ENCODE measurements at places on chromosomes 6 and 20.
A peak's percentile ranks its signal among the peaks of the same experiment; 100 is the strongest.

DNA sequence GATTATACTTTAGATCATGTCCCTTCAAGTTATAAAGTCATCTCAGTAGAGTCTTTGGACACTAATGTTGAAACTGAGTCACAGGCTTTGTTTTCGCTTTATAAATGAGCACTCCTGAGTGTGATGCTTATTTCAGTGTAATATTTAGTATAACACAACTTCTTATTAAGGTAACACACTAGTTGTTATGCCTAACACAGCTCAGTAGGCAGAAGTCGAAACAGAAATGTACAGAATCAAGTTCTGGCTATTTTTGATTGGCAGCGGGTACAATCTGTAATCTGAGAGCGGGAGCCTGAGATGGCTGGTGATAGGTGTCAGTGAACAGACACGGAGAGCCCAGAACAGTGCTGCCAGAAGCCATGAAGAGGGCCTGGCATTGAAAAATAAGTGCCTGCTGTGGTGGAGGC, 11.4 kb downstream of the HECA start:
- no peak for DNase-seq

GRCh38 chr20:50911716-50912115, 19.5 kb downstream of the ADNP start:
- DNase-seq: no peak

DNA sequence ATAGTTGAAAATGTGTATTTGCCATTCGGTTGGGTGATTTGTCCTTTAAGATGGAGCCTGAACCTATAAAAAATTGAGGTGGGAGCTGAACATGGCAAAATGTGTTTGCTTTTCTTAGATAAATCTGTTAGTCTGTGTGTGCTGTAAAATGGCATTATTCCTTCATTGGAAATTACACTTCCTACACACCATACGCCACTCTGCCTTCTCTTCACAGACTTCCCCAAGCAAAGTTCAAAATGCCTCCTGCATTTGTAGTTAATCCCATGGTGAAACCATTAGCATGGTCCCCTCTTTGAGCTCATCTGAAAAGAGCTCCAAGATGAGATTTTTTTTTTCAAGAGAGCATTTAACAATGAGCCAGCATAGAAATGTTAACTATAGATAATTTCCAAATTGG, 567 bp downstream of the ADTRP start:
- no peak for DNase-seq

DNA sequence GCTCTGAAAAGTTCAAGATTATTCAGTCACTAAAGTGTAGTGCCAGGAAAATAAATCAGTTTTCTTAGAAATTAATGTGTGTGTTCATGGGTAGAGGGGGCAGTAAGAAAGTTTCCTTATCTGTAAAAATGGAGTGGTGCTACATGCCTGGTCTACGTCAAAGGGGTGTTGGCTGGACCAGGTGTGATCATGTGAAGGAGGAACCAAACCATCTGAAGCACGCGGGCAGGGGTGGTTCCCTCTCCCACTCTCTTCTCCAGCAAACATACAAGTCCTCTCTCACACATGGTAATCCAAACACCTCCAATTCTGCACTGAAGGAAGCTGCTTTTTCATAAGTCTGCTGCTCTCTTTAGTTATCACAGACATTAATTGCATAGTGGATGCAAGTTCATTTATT, 63.1 kb downstream of the CLIC5 start:
- DNase-seq: no peak

DNA sequence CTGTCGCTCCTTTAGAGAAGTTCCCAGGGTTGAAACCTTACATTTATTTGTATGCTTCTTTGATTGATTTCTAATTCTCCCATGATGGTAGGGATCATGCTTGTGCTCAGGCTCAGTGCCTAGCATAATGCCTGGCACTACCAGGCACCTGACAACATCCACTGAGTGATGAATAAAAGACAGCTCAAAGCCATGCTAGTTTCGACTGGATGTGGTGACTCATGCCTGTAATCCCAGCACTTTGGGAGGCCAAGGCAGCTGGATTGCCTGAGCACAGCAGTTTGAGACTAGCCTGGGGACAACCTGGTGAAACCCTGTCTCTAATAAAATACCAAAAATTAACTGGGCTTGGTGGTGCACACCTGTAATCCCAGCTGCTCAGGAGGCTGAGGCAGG, 11.6 kb upstream of the CD164 start:
- no peak for DNase-seq

- DNase-seq: no peak
Observed at GRCh38 chr6:44425951-44426350, 38.4 kb downstream of the CDC5L start.

- DNase-seq: no peak
Observed at GRCh38 chr20:59786801-59787537, 146.5 kb downstream of the SYCP2 start.

GRCh38 chr6:96153775-96154174, 138.0 kb downstream of the FUT9 start:
- no peak for DNase-seq

GRCh38 chr6:82458705-82459104, 95.1 kb downstream of the TPBG start:
- no peak for DNase-seq

DNA sequence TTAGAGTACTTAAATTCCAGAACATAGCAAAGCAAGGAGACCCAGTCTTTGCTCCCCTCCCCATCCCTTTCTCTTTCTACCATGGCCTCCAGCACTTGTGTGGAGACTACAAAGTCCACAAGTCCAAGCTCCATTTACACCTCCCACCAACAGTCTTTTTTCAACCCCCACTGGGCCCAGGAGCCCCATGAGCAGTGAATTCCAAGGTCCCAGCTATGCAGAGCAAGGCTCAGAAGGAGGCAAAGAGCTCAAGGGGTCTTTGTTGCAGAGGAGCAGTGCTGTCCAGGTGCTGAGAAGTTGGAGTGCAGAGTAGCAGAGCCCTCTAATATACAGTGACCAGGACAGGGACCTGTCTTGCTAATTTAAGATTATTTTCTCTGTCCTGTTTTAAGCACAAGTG, 9.0 kb downstream of the PAK5 start:
- no peak for DNase-seq

- no peak for DNase-seq
Observed at GRCh38 chr6:4451081-4451480, 315.7 kb upstream of the ECI2 start.

- DNase-seq: no peak
Observed at GRCh38 chr6:88179692-88180091, 13.5 kb upstream of the CNR1 start.

DNA sequence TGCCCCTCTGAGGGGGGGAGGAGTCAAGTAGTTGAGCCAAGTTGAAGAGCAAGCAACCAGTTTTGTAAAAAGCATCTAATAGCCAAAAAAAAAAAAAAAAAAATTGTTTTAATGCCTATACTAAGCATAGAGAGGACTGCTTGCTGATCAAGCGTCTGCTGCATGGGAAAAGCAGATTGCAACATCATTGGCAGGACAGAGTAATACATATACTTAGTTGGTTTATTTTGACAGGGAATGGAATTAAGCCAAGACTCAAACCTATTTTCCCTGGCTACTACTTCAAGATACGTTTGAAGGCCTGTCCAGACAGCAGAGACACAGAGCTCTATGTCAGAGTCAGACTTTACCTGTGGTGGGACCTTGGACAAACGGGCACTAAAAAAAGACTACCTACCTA, 120.5 kb downstream of the RTN4IP1 start:
- DNase-seq: no peak

DNA sequence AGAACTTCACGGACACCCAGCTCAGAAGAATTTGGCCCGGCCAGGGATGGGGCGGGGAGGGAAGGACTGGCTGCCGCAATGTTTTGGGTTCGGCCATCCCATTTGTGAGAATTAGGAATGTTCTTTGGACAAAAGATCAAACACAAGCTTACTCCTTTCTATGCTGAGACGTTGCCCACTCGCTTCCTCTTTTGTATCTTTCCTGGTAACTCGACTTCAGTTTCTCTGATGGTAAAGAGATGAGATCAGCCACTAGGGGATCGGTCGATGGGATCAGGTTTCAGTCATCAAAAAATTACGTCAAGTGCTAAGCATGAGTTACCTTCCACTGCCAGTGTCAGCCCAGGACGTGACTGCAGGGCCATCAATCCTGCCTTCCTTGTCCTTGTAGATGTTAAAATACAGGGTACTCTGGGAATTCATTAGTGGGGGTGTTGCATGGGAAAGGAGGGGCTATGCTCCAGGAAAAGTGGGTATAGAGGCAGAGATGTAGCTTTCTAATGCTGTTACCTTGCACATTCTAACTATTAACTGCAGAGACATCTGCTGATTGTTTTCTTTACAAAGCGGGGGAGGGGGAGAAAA, 190.2 kb downstream of the TSHZ2 start:
- DNase-seq: peak; percentile 80

DNA sequence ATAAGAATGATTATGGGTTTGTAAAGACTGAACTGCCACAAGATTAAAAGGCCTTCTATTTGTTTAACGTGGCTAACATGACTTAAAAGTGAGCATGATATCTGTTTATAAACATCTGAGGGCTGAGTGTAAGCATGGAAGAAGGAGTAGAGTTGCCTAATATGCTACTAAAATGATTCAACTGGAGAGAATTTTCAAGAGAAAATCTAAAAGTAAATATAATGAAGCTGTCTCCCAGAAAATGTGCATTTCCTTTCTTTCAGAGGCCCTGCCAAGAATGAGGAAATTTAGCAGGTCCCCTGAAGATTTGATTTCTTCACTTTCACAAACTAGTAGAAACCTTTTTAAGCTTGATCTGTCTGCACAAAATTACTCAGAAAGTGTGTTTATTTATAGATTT, 4.2 kb upstream of the EYA4 start:
- no peak for DNase-seq

DNA sequence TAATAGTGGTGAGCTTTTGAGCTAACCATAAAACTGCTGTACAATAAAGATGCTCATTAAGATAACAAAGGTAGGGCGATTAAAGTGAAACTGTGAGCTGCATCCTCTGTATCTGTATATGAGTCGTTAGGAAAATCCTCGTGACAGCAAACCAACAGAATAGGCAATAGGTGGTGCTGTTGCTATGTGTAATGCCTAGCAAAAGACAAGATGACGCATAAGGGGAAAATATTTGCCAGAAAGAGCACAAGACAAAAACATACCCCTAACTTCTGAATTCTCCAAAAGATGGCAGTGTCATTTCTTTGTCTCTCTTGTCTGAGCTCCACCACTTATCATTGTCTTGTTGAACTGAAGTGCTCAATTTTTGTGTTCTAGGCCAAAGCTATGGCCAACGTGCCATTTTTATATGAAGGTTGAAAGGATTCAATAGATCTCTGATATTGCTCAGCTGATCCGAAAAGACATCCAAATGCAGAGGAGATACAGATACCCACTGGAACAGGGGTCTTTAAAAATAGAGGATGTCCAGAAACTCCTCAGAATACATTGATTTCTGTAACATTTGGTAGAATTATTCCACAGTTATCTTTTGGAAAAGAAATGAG, 56.3 kb upstream of the ANKEF1 start:
- DNase-seq: peak; percentile 72

DNA sequence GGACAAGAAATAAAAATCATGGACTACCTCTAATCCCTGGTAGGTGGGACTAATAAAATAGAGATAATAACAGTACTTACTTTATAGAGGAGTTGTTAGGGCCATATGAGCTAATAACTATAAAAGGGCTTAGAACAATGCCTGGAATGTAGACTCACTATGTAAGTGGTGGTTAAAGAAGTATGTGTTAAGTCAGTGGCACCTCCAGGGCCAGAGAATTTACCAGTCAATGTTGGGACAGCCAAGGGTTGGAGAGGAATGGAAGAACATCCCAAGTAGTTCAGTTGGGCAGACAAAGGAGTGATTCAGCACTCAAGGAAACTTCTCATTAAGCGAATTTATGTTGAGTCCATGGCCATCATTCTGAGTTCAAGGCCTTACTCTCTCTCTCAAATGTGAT, 116.8 kb downstream of the OTOR start:
- no peak for DNase-seq

GRCh38 chr6:11226005-11226404, 6.5 kb downstream of the NEDD9 start:
- peak; percentile 16 for DNase-seq

GRCh38 chr6:149112976-149113375, 204.5 kb upstream of the TAB2 start:
- DNase-seq: no peak

DNA sequence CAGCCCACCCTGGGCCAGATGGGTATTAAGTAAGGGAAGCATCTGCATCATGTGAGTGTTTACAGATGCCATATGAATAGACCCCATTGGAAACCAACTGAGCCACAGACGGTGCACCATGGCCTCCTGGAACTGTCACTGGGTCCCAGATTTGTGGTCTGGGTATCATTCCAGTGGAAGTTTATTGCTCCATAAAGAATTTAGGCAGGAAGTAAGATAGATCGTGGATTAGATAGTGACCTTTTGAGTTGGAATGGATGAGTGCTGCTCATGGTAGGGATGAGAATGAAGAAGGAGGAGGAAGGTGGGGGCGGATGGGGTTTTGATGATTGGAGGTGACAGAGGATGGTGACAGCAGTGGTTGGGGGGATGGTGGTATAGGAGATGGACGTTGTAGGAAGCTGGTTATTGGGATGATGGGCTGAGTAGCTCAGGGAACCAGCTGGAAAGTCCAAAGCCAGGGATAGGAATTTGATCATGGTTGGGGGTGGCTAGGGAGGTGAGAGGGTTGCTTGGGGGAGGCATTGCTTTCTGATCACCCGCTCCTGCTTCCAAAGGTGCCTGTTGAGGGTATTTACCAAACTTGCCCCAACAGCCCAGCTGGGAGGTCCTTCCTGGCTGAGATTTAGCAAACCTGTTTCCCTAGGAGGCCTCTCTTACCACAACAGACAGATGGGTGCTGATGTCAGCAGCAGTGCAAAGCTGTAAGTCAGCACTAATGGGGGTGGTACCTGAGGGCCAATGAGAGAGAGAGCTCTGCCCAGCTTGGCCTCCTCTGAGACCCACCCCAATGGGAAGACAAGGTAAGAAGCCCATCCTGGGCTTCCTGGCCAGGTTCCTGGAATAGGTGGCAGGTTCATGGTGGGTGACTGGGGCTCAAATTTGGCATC, 78.0 kb downstream of the VEGFA start:
- no peak for DNase-seq

- DNase-seq: no peak
Observed at GRCh38 chr6:17703256-17703694, 3.5 kb downstream of the NUP153 start.

- no peak for DNase-seq
Observed at GRCh38 chr6:36120018-36120417, 10.3 kb upstream of the MAPK13 start.

DNA sequence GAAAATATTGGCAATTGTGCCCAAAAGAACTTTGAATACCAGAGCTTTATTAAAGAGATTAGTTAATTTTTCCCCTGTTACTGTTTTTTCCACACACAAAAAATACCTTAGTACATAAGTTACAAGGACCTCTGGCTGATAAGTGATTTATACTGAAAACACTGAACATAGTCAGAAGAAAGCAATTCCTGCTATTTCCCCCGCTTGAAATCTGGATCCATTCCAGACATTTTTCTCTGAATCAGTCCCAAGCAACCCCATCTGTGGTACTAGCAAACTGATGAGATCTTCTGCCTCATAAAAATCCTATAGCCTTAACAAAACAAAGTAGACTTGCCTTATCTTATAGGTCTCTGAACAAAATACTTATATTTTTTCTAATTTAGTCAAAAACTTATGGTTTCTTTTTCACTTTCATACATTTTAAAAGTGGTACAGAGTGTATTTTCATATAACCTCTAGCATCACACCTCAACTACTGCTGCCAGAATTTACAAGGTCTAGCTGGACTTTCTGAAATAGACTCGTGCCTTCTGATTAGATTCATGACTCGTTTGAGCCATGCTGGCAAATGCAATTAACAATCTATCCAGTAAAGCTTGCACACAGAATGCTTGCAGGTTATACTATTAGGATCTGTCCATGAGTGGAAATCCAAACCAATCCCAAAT, 111.9 kb downstream of the TBX18 start:
- DNase-seq: no peak

- no peak for DNase-seq
Observed at GRCh38 chr20:48695255-48695654, 132.5 kb downstream of the PREX1 start.
